ENCODE measurements at places on chromosomes 4 and X.

DNA sequence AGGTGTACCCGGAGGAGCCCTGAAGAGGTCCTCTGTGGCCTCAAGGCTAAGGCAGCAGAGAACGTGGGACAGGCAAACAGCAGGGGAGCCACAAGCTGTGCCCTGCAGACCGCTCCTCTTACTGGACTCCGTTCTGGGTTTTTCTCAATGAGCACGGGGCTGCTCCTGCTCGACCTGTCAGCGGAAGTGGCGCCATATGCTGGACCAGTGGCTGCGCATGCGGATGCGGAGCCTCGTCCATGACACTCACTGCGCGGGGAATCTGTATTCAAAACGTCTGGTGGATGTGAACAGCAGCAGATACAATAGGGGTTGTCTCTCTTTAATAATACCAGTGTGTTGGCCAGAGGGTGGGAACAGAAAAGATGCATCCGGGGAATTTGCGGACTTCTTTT is 29.5 kb downstream of the REELD1 start:
- no peak for DNase-seq

- DNase-seq, result no peak
These were observed 43.6 kb upstream of the TBC1D9 start for GRCh38 chr4:140799686-140800225.

GRCh38 chr4:37726666-37727065 is 40.5 kb upstream of the RELL1 start:
- no peak for DNase-seq

DNA sequence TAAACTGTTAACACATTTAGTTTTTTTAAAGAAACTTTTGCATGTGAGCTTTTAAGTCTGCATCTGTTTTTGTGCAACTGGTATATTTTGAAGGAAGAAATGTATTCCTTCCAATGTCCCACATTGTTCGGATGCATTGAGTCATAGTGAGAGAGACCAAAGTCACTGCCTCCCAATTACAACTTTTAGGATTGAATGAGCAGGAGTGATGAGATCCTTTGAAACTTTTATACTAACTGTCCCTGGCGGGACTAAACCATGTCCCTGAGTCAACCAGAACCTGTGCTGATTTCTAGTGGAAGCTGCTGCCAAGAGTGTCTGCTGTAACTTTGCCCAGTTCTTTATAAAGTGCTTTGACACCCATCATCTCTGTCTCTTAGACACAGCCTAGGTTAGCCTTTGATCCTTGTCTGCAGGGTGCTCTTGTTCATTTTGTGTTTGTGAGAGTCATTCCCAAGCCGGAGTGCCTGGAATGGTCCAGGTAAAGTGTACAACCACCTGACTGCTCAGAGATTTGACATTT is 122.7 kb downstream of the ZNF518B start:
- no peak for DNase-seq

DNA sequence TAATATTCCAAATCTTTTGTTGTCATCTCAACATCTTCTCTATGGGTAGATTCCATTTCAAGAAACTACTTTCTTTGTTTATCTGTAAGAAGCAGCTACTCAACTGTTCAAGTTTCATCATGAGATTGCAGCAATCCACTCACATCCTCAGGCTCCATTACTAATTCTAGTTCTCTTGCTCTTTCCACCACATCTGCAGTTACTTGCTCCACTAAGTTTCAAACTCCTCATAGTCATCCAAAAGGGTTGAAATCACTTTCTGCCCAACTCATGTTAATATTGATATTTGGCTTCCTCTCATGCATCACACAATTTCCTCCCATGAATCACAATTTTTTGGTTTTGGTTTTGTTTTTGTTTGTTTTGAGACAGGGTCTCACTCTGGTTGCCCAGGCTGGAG is 35.7 kb downstream of the ADH5 start:
- DNase-seq, result no peak

DNA sequence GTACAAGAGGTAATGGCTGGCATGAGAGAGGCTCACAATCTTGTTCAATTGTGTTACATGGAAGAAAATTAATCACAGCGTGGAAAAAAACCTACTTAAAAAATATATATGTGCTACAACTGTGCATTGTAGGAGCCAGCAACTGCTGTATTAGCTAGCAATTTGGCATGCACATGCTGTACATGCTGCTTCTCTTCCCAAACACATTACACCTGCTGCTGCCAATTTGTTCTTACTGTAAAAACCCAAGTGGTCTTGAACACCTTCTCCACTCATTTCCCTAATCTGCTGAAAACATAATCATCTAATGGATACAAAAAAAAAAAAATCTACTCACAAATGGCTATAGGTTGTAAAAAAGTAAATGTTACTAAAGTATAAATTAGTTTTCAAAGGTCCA is 264.2 kb downstream of the INPP4B start:
- DNase-seq, result no peak

DNA sequence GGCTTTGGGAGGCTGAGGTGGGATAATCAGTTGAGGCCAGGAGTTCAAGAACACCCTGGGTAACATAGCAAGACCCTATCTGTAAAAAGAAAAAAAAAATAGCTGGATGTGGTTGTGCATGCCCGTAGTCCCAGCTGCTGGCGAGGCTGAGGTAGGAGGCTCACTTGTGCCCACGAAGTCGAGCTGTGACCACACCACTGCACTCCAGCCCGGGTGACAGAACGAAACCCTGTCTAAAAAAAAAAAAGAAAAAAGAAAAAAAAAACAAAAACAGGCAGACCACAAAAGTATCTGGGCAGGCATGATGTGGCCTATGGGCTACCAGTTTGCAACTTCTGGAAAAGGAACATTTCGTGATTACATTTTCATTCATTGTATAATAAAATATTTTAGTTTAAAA is 38.1 kb upstream of the RASGEF1B start:
- no peak for DNase-seq

- DNase-seq, result no peak
These were observed 56.6 kb downstream of the AFM start for GRCh38 chr4:73538162-73538561.

DNA sequence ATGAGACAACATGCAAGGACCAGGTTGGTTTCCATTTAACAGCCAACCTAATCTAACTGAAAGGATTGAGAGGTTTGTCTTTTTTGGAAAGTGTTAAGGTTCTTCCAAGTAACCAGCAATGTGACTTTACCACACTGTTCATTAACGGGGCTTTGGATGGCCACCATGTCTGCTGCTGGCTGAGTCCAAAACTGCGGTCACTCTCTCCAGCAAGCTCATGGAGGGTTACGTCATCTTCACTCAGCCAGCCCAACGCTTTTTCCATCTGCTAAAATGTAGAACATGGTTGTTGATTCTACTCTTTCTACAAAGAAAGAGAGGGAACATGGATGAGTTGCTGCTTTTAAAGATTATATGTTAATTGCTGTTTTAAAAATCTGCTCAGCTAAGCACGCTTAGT is 11.0 kb downstream of the PKD2 start:
- DNase-seq, result no peak

GRCh38 chrX:43644124-43644701 is 11.9 kb upstream of the MAOA start:
- DNase-seq, result no peak

GRCh38 chrX:148530464-148531077 is 30.2 kb downstream of the AFF2 start:
- DNase-seq, result no peak

DNA sequence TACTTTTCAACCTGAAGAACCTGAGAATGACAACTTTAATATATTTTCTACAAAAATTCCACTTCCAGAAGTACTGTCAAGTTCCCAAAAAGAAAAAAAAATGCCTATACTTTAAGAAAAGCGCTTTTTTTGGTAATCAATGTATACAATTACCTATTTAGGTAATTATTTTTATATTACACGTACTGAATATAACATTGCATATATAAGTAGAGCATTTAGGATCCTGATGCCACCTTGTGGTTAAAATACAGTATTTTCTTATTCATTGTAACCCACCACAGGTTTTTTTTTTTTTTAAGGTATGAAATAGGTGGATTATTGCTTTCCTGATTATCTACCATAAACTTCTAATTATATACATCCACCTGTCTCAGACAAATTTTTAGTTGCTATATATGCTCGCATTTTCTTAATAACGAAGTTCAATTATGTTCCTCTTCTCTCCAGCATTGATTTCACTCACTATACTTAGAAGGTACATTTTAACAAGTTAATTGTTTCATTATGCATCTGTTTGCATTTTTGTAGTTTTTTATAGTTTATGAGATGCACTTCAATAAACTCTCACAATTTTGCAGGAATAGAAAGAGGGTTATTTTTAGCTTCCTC is 5.2 kb downstream of the MAP9 start:
- no peak for DNase-seq

GRCh38 chr4:76545226-76545884 is 110.3 kb downstream of the SHROOM3 start:
- no peak for DNase-seq

DNA sequence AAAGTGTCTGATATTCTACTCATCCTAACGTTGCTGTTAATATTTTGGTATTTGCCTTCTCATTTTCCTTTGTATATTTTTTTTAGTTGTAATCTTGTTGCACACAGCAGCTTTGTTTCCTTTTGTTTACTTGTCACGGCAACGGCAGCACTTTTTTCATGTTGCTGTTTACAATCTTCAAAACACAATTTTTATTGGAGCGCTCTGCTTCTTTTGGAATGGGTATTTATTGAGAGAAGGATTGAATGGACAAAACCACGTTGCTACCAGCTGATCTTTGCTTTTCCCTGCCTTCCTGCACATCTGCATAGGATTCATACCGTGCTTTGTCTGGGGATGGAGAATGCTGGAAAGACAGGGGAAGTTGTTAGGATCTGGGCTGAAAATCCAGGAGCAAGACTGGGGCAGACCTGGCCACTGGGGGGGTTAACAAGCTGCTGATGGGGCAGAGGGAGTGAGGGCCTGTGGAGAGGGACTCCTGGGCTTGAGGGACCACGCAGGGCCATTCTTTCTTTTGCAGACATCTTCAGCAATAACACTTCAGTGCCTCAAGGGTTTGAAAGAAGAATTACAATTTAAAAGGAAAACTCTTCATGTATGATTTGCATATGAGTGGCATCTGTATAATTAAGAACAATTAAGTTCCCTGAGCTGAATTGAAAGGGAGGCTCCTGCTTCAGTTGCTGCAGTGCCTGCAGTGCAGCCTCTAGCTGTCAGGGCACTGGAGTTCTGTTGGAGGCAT is 69.8 kb downstream of the TMEM131L start:
- DNase-seq, result no peak

DNA sequence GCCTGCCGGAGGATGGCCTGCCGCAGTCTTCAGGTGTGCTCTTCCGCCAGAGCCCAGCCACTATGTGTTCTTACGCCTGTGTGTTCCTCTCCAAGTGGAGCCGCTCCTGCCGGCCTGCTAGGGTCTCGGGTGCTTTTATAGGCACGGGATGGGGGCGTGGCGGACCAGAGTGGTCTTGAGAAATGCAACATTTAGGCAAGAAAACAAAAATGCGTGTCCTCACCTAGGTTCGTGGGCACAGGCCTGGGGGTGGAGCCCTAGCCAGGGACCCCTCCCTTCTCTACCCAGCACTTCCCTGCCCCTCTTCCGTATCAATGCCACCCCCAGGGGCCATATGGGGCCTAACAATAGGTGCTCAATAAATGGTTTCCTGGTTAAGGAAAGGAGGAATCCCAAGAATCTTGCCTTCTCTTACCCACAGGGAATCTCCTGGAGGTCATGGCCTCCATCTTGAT is 34.4 kb upstream of the LRBA start:
- no peak for DNase-seq

DNA sequence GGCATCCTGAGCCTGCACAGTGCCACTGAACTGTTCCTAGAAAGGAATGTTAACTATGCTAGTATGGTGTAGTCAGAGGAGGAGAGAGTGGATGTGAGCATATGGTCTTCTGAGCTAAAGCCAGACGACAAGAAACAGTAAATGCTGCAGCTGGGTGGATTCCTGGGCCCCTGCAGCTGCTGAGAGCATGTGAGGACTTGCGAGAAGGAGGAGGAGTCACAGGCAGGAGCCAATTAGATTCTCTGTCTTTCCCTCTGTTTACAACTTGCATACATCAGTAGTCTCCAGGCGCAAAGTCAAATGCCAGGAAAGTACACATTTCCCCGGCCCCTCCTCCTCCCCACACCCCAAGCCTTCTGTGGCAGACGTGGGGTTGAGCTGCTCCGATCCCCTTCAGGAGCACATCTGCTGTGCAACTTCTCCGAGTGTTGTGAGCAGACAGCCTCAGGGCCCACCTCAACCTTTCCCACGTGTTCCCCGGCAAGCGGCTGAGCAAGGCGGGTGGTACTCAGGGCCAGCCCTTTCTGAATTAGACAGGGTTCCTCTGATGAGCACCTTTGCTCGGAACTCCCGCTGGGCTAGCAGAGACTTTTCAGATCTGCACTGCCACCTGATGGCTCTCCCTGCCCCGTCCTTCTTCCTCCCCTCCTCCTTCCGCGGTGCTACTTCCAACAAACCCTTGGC is 108.7 kb upstream of the ATP6AP2 start:
- no peak for DNase-seq

GRCh38 chr4:3302786-3303564 is 10.2 kb downstream of the RGS12 start:
- no peak for DNase-seq

GRCh38 chr4:2340272-2341061 is 78.0 kb downstream of the ZFYVE28 start:
- DNase-seq, result no peak

DNA sequence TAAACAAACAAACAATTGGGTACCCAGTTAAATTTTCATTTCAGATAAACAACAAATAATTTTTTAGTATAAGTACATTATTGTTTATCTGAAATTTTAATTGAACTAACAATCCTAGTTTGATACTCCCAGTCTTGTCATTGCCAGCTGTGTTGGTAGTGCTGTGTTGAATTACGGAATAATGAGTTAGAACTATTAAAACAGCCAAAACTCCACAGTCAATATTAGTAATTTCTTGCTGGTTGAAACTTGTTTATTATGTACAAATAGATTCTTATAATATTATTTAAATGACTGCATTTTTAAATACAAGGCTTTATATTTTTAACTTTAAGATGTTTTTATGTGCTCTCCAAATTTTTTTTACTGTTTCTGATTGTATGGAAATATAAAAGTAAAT is 2.9 kb downstream of the CXCL8 start:
- DNase-seq, result no peak

DNA sequence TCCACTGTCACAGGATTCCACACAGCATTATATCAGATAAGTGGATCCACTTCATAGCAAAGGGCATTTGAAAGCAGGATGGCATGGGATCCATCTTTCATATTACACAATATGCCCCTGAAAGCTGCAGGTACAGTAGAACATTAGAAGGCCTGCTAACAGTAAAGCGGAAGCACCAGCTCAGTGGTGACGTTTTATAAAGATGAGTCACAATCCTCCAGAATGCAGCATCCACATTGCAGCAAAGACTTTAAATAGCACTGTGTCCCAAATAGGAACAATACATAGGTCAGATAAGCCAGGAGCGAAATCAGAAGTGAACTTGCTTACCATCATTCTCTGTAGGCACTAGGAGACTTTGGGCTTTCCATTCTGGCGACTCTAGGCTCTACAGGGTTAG is 609.5 kb upstream of the FAT1 start:
- no peak for DNase-seq

DNA sequence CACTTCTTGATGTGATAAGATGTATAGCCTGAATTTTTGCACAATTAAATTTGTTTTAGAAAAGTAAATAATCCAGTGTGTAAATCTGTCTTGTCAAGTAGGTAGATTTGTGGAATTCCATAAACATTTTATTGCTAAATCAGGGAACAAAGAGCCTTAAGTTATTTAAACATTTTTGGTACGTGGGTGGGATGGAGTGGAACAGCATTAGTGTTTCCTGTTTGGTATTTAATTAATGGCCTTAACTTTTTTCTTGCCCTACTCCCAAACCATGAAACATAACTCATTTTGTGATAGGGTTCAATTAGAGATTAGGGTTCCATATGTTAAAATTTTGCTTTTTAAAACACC is 5.1 kb downstream of the NUDT9 start:
- no peak for DNase-seq

All from stimulated activated CD8-positive, alpha-beta memory T cell treated with anti-CD3 and anti-CD28 coated beads, Interleukin-2, amount 100 ng/mL, for 48 hours (primary cell).